Fibroblast of skin of back (primary cell): ENCODE measurements at places on chromosomes 12 and 14.
A peak's percentile ranks its signal among the peaks of the same experiment; 100 is the strongest.

GRCh38 chr12:110281549-110282299, 677 bp downstream of the ATP2A2 start:
- peak; percentile 71 for DNase-seq

DNA sequence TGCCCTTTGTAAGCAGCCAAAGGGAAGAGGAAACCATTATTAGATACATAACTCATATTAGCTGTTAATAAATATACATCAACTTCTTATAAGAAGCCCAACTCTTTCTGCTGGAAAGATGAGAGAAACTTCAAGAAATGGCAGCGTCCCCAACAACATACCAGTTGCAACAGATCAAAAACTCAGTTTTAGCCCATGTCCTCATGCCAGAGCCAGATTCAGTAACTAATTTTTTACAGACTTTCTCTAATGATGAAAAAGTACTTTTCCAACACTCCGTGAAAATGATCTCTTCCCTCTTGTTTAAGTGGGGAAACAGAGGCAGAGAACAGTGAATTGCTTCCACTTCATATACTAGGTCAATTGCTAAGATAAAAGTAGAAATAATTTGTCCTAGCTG, 206.8 kb upstream of the NUDT4 start:
- no peak for DNase-seq

- DNase-seq: peak; percentile 68
Measured at GRCh38 chr14:80996049-80996901, 40.9 kb downstream of the TSHR start.

GRCh38 chr12:113932381-113933196, 33.5 kb downstream of the RBM19 start:
- DNase-seq: no peak

DNA sequence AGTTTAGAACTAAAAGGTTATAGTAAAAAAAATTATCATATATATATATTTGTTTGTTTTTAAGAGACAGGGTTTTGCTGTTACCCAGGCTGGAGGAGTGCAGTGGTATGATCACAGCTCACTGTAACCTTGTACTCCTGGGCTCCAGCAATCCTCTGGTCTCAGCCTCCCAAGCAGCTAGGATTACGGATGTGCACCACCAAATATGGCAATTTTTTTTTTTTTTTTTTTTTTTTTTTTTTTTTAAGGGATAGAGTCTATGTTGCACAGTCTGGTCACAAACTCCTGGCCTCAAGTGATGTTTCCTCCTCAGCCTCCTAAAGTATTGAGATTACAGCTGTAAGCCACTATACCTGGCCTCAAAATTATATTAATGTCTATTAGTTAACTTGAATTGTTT, 48.7 kb downstream of the PAPLN start:
- no peak for DNase-seq

- DNase-seq: peak; percentile 38
Measured at GRCh38 chr12:123075646-123076171, 75.2 kb downstream of the PITPNM2 start.

GRCh38 chr12:94813314-94813713, 163.0 kb upstream of the TMCC3 start:
- DNase-seq: no peak

- no peak for DNase-seq
Measured at GRCh38 chr12:9883175-9883574, 1.9 kb downstream of the KLRF2 start.

DNA sequence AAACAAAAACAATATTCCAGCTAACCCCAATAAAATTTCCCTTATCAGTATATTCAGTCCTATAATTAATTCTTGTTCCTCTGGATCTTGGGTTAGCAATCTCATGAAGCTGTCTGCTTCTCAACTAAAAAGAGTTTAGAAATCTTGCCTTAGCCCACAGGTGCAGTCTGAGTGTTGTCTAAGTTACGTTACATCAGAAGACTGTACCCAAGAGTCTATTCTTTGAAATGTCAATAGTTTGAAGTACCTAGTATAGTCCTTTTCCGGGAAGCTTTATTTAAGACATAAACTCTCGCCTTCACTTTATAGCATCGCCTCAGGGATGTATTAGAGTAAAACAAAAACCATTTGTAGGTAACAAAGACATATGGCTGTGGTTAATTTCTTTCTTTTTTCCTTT, 465.1 kb downstream of the FUT8 start:
- no peak for DNase-seq

GRCh38 chr14:98984719-98985041, 287.3 kb downstream of the BCL11B start:
- DNase-seq: no peak

DNA sequence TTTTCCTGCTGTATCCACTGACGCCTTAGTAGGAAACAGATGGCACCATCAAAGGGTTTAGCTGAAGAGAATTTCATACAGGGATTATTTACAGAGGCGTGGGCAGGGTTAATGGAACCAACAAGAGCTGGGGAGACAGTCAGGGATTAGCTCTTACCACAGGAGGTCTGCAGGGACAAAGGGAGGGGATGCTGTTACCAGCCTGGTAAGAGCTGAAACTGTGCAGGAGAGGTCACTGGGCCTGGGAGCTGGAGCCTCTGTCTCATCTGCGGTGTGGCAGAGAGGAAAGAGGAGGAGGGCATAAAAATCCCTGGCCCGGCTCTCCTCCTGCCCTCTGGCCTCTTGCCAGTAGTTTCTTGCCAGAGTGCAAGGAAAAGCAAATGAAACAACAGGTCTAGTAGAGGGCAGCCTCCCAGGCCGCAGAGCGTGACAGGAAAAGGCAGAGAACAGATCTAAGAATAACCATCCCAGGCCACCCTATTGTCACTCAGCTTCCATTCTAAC, 18.9 kb upstream of the POC1B start:
- peak; percentile 42 for DNase-seq

DNA sequence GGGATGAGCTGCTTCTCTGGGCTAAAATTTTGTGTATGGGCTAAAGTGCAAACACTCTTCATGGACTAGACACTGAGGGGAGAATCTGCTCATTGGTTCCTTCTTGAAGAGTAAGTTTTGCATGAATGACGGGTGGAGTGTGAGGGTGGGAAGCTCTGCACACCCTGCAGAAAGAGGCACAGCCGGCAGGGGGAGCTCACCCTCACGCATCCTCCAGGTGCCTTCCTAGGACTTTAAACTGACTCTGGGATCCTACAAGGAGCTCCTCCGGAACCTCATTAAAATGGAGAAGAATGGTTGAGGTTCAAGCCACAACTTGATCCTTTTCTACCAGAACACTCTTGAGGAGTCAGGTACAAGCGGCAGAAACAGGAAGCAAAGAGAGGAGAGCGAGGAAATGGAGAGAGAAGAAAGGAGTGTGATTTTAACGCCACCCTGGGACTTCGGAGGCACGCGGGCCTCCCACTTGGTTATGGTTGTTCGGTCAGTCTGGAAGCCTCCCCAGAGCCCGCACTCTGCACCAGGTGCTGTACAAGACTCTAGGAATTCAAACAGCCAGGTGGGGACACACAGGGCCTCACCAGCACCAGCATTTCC, 87.5 kb downstream of the SETD3 start:
- DNase-seq: peak; percentile 24

GRCh38 chr12:27896419-27896990, 76.0 kb downstream of the PTHLH start:
- DNase-seq: no peak

- DNase-seq: no peak
Measured at GRCh38 chr14:25351269-25351668, 301.3 kb upstream of the STXBP6 start.

- DNase-seq: no peak
Measured at GRCh38 chr14:94291906-94292525, 1.1 kb downstream of the SERPINA10 start.

GRCh38 chr14:52078721-52079120, 9.9 kb upstream of the NID2 start:
- DNase-seq: no peak

DNA sequence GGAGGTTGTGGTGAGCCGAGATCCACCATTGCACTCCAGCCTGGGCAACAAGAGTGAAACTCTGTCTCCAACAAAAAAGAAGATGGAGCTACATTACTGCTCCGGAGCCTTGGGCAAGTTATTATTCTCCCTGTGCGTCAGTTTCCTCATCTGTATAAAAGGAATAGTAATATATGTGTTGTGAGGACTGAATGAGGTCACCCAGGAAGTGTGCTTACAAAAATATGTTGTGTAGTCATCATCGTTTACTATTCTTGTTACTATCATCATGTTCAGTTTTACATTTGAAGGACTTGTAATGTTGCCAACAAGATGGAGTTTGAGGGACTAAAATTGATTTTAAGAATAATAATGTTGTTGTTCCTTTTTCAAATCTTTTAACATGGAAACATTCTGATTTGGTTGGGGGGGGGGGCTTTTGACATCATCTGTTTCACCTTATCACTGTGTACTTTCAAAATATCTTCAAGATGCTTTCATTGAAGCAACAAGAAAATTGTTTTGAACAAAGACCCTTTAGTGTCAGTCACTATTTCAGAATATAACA, 156.8 kb downstream of the PDE3A start:
- peak; percentile 54 for DNase-seq

DNA sequence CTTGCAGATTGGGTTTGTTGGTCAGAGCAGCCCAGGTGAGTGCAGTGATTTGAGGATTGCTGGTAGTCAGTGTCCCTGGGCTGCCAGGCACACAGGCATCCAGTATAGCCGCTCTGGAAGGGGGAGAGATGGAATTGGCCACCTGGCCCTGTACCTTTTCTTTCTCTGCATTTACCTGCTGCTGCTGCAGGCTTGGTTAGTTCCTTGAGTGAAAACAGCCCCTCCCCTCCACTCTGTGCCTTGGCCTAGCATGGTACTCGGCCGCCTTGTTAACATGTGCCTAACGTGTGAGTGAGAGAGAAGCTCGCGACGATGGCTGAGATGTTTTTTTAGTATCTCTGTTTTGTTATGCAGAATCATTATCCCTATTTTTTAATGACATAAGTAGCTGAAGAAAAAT, 49.3 kb upstream of the AMN start:
- DNase-seq: no peak

GRCh38 chr14:96098309-96098998, 59.3 kb downstream of the C14orf132 start:
- peak; percentile 66 for DNase-seq

DNA sequence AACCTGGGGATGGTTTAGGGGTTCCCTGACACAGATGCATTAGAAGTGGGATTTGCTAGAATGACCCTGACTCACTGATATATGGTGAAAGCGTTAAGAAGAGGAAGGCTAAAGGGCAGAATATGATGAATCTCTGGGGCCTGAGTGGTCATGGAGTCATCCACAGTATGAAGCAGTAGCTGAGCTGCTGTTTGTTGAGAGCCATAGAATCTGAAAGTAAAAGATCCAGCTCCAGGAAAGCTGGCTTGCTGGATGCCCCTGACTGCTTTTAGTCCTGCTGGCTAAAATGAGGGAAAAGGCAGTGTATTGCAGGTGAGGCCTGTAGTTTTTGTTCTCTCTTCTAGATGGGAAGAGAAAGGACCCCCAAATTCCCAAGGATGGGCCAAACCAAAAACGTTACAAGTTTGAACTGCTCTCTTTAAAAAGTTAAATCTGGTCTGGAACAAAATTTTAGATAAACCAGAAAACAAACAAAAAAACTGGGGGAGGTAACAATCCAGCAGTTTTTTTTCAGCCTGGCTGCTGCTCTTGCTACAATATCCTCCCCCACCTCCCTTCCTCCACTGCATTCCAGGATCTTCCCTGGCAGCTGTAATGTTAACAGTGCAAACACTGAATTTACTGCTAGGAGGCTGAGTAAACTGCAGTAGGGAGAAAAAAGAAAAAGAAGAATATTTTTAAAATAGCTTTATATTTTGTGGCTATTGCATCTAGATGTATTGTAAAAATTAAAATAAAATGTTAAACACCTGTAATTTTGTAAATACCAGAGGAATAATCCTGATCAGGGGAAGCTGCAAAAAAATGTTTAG, 16.5 kb downstream of the SEL1L start:
- peak; percentile 34 for DNase-seq

DNA sequence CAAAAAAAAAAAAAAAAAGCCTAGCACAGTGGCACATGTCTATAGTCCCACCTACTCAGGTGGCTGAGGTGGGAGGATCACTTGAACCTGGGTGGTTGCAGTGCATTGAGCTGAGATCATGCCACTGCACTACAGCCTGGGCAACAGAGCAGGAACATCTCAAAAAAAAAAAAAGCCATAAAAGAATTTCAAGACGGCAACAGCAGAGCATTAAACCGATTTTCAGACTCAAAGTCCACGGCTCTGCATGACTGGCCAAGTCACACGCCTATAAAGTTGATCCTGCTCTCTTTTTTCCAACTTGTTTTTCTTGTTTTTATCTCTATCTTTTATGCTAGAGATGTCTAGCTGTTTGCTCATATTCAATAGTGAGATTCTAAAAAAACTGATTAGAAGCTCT, 45.3 kb downstream of the FBXO34 start:
- DNase-seq: no peak

- no peak for DNase-seq
Measured at GRCh38 chr14:38567703-38568102, 311.8 kb upstream of the CLEC14A start.

- peak; percentile 64 for DNase-seq
Measured at GRCh38 chr12:19643635-19644034, 204.3 kb downstream of the AEBP2 start.

GRCh38 chr12:2179953-2180736, 127.4 kb downstream of the CACNA1C start:
- peak; percentile 97 for DNase-seq

- no peak for DNase-seq
Measured at GRCh38 chr12:53977596-53978445, 3.1 kb upstream of the HOTAIR start.

GRCh38 chr12:75177997-75178396, 31.6 kb downstream of the KCNC2 start:
- DNase-seq: peak; percentile 88

DNA sequence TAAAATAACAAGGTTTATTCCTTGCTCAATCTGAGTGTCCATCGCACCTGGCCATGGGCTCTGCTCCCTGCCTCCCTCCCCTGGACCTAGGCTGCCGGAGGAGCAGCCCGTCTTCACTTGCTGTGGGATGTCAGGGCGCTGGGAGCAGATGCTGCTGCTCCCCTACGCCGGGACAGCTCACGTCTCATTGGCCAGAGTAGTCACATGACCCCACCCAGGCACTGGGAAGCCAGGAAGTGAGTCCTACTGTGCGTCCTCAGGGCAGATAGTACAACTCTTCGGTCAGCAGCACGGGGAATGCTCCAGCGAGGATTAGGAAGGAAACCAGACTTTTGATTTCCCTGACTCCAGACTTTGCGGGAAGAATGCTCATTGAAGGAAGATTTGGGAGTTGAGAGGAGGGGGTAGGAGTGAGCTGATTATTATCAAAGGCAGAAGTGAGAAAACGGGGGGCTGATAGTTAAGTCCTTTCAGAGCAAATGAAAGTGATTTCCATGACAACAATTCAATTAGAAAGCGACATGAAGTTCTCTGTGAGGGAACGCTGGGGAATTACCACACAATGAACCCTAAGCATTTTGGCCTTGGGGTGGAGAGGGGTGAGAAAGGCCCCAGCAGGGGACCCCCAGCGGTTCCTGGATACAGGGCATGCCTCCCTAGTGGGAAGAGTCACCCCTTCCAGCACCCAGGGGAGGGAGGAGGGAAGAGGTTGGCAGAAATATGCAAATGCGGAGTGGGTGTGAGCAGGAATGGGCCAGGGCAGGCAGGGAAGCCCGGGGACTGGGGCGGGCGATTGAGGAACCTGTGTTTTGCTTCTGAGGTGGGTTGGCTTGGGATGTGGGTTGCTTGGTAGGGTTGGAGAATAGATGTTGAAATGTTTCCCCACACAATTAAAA, 215.5 kb downstream of the AACS start:
- DNase-seq: no peak
